ENCODE measurements at places on chromosomes 5 and 9. TPM values are rescaled to one million over a fixed set of nuclear protein-coding genes. Genes with fewer than 3 reads are reported as not detected.

DNA sequence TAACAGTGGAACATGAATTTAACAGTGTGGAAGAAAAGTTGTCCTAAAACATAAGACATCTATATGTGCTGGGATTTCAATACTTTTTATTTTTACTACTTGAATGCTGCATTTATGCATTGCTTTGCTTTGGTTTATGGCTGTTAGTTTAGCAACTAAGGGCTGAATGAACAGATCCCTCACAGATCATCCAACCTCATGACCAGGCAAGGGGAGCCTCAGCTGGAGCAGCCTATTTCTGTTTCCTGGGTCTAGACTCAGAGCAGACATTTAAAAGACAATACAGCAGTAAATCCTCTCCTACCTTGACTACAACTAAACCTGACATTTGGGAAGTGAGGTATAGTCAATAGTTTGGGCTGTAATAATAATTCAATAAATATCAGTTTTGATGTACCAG, 163.3 kb downstream of the AUH start:
- no peak for ATAC-seq

GRCh38 chr9:30410273-30410672, 1974.2 kb upstream of the ACO1 start:
- no peak for ATAC-seq

STRBP gene
- 20.6 TPM for total RNA-seq

TRUB2 gene
- 9.0 TPM for total RNA-seq

DNA sequence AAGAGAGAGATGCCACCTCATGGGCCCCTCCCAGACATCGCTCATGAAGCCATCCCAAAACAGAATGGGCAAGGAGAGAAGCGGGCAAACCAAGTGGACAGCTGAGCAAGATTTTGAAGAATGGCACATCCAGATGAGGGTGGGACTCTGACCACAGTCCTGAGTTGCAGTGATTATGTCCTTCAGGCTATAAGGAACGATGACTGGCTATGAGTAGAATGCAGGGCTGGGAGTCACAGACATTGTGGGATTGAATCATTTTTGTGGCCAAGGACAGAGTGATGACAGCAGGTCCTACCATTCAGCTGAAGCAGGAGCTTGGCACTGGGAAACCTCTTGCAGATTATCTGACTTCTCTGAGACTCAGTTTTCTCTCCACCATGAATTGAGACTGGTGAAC, 245.7 kb upstream of the SLC30A5 start:
- ATAC-seq, result no peak

DNA sequence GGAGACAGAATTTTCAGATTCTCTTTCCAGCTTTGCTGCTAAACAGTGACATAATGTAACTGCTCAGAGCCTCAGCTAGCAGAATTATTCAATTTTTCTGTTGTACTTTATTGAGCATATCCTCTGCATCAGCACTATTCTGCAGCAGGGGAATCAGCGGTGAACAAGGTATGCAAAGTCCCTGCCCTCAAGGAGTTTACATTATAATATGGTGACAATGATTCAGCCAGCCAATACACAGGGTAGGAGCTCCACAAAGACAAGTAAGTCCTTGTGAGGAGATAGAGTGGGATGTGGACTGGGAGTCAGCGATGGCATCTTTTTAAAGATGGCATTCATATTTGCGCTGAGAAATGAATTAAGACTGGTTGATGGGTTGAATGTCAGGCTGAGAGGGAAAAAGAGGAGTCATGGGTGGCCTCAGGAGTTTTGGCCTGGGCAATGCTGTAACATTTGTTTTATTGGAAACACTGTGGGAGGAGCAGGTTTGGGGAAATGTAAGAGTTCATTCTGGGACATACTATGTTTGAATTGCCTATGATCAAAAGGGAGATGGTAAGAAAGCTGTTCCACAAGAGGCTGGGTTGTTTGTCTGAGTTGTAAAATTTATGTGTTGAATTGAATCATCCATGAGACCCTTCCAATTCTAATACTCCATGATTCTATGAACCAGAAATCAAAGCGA, 194.5 kb downstream of the PLK2 start:
- ATAC-seq, result no peak
